ENCODE measurements at places on chromosomes 2 and 18.

DNA sequence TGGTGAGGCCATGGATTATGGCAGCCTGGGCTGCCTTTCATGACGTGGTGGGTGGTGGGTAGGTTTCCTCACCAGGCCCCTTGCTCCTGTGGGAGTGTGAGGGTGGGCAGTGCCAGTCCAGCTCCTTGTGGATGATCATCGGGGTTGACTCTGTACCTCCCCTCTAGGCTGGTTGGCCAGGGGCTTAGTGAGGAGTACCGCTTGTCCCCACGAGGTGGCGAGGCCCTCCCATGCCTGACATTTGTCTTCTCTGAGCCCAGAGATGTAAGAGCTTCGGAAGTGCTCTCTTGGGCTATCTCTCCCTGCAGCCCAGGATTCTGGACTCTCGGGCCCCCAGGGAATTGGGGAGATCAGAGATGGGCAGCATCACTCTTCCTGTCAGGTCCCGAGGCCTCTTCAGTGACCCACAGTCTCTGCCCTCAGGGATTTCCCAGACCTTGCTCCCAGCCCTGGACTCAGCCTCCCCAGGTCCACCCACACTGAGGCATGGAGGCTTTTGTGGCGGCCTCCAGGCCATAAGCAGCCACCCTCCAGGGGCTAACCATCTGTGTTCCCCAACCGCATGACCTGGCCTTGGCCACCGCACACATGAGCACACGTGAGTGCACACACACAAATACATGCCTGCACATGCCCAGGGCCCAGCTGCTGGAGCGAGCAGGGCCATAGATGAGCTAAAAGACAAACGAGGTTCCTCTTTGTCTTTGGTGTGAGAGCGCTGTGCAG lies 6.5 kb downstream of the SPR start:
- no peak for DNase-seq

- no peak for DNase-seq
Observed at GRCh38 chr2:196331143-196331542, 159.8 kb upstream of the STK17B start.

DNA sequence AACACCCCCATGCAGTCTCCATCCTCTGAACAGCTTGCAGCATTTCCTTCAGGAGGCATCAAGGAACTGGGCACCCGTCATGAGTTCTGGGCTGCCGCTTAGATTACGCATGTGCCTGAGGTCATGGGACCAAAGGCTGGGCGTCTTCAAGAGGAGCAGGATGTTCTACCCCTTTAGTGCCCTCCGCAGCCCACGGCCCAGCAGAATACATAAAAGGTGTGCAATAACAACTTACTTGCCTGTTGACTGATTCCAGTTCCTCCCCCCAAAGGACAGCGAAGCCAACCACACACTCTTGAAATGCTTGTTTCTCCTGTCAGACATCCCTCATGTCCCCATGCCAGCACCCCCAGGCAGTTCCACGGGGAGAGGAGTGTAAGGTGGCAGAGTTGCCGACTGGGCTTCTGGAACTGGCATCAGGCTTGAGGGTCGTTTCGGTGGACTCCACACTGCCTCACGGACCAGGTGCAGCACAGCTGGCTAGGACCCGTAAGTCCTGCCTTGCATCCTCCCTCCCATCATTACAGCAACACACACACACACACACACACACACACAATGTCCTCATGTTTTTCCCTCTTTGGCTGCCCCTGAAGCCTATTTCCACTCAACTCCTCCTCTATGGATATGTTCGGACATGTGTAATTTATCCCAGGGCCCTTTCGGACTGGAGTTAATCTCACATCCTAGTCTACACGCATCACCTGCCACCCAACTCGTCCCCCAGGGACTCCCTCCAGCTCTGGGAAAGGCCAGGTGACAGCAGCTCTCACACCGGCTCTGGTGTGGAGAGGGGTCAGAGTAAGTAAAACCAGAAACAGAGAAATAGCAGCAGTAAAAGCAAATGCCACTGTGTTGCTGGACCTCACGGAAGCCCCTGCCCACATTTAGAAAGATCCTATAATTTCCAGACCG lies 200.7 kb downstream of the BCL11A start:
- DNase-seq: no peak

- no peak for DNase-seq
Observed at GRCh38 chr2:133780099-133780996, 212.1 kb upstream of the NCKAP5 start.

DNA sequence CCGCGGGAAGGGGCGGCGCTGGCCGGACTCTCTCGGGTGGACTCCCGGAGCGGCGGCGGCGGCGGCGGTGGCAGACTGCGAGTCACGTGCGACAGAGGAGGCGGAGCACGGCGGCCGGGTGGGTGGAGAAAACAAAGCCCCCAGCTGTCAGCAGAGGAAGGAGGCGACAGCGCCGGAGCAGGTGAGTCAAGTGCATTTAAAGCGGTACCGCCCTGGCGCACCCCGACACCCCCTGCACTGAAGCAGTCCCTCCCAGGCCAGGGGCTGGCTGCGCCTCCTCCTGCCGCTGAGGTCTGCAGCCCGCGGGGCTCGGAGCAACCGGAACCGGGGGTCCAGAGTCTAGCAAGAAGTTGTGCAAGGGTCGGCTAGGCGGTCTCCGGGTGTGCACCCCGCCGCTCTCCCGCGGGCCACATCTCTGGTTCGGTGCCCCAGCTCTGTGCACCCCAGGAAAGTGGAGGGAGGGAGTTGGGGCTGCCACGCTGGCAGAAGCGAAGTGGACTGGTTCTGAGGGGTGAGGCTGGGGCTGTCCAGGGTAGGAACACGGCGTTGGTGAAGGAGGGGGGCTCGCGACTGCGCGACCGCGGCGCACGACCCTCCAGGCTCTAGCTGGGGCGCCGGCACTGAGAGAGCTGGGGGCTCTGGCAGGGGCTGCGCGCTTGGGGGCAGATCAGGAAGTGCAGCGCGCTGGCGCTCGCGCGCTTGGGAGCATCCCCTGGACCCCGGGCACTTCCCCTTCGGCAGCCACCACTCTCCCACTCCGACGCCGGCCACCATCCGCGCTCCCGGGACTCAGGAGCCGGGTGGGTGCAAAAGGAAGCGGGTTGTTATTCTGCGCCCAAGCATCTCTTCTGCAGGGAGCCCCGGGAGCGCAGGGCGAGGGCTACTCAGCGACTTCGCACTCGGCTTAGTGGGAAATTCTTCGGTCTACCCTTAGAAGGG lies 64.0 kb upstream of the MAPRE2 start:
- DNase-seq: peak; percentile 72

Measured in CD4-positive, alpha-beta T cell treated with Interleukin-6 at 100 ng/mL for 8 hours (primary cell).